Fibroblast of the aortic adventitia (primary cell): ENCODE measurements at places on chromosomes 6 and 20. TPM values are rescaled to one million over a fixed set of nuclear protein-coding genes. Genes with fewer than 3 reads are reported as not detected.

CST9L gene
- not detected in 2 replicates for total RNA-seq

SLC35D3 gene
- not detected in 2 replicates for total RNA-seq

CLVS2 gene
- not detected in 2 replicates for total RNA-seq

KCNS1 gene
- total RNA-seq: 0.18 TPM in 1 of 2 replicates, not detected in the other

MYLK4 gene
- 0.72 and 0.98 TPM in 2 replicates for total RNA-seq

BANF2 gene
- not detected in 2 replicates for total RNA-seq

IP6K3 gene
- not detected in 2 replicates for total RNA-seq

TPD52L1 gene
- total RNA-seq: 20.8 and 21.7 TPM in 2 replicates

CST11 gene
- total RNA-seq: not detected in 2 replicates

IPCEF1 gene
- 0.54 and 1.3 TPM in 2 replicates for total RNA-seq

OR2H1 gene
- not detected in 2 replicates for total RNA-seq

DNA sequence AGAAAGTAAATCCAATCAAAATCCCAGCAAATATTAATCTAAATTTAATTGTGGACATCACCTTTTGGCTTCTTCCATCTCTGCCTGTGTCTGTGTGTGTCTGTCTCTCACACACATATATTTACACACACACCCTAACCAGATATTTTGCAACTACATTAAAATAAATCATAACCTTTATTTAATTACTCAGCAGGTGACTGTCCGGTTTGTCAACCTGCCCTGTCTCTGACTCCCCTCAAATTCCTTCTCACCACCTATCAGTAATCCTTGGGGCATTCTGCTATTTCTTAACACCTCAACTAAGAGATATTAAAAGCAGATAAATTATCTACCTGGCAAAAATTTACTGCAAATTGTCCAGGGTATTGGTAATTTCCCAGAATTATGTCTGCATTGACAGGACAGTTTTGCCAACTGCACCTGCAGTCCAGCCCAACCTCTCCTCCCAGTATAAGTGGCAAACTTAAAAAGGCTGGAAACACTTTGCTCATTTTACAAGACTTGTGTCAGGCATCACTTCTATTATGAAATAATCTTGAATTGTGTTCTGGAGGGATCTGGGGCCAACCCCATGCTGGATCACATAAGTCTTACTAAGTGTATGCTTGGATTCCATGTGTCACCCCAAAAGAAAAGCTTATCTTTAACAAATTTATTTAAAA, 216.1 kb downstream of the GMDS start:
- DNase-seq: no peak

- peak; percentile 21 for DNase-seq
These were observed 10.8 kb downstream of the ASXL1 start for GRCh38 chr20:32368925-32369324.

- DNase-seq: peak; percentile 53
These were observed at the start of gene PRRC2A for GRCh38 chr6:31620586-31621319. Gene PRRC2A, plus strand, starts transcription at chr6:31620715. Its CDS starts 2,075 bp downstream, at chr6:31622790.

- DNase-seq: no peak
These were observed 241.9 kb downstream of the ADGB start for GRCh38 chr6:146840641-146841040.

DNA sequence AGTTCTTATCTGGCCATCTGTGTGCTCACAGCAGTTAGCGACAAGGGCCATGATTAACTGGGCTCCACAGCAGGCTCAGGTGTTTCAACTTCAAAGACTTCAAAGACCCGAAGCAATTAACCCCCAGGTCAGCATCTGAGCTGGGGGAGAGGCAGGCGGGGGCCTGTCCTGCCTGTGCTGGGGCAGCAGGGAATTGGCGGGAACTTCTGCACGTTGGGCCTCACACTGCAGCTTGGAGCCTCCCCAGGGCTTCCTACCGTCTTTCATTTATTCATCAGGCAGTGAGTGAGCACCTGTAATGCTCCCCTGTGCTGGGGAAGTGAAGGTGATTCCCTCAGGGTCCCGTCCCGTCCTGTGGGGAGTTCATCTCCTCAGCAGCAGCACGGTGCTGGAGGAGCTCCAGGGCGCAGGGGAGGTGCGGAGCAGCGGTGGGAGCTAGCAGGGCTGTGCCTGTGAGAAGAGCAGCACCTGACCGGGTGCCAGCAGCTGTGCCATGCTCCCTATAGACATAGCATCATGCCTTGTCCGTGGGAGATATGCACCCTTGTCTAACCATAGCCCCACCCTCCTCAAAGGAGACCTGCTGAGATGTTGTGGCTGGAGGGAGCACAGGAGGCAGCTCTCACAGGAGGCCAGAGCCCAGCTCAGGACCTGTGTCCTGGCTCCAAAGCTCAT, 51.8 kb upstream of the FRMD1 start:
- no peak for DNase-seq

DNA sequence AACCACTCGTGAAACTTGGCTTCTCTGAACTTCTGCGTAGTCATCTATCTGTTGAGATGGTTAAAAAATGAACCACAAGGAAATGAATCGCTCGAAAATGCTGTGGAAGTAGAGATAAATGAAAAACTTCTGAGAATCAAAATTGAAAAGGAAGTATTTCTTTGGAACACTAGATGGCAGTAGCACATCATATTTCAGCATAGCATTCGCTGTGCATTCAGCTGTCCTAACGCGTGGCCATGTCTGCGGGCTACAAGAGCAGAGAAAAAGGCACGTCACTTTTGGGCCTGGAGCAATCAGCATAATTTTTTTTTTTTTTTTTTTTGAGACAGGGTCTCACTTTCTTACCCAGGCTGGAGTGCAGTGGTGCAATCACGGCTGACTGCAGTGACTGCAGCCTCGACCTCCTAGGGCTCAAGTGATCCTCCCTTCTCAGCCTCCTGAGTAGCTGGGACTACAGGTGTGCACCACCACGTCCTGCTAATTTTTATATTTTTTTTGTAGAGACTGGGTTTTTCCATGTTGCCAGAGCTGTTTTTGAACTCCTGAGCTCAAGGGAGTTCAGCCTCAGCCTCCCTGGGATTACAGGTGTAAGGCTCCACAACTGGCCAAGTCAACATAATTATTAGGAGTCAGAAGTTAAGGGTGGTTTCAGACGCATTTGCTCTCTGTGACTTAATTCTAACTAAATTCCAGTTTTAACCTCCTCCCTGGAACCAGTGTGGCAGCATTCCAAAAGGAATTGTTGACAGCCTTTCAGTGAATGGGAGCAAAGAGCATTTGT, 8.8 kb upstream of the PERP start:
- peak; percentile 82 for DNase-seq

GRCh38 chr20:53382263-53382844, 211.3 kb downstream of the ZNF217 start:
- no peak for DNase-seq

- peak; percentile 27 for DNase-seq
These were observed 14.3 kb upstream of the FAM135A start for GRCh38 chr6:70398783-70399728.

DNA sequence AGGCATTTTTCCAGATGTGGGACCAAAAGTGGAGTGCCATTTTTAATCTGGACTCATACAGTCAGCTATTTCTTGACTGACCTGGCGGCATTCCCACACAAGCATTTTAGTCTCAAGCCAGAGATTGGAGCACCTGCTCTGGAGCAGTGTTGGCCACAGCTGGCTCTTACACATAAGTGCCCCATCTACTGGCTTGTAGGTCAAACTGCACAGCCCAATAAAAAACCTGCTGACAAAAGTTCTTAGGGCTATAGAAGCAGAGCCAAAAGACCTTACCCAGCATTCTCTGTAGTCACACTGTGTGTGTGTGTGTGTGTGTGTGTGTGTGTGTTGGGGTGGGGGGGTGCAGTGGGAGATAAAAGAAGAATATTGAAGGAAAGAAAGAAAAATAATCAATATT, 38.6 kb upstream of the SENP6 start:
- peak; percentile 24 for DNase-seq

- DNase-seq: no peak
These were observed 439.0 kb upstream of the JAG1 start for GRCh38 chr20:11112832-11113231.

DNA sequence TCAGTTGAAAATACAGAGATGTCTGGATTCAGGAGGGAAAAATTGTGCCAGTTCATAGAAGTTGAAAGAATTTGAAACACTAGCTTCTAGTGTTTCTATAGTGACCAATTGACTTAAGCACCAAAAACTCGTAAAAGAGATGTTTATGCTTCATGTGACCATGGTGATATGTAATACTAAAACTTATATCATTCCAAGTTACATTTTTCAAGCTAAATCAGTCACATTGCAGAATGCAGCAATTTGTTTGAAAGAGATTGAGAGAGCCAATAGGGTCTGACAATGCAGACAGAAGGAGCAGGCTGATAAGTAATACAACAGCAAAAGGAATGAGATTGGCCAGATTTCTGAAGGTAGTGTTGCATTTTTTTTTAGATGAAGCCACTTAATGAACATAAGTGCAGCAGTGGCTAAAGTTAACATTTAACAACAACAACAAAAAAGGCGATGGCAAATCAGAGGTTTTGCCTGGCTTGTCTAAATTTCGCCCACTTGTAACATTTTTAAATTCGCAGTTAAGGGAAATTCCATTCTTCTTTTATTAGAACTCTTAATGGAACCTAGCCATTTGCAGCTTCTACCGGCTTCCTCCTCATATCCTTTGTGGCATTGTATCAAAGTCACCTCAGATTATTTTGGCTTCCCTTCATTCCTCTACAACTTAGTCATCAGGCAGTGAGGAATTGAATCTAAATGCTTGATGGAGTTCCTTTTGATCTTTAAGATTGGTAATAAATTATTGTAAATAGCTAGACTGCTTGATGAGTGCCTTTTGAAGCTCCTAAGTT, 484.0 kb upstream of the SOX4 start:
- peak; percentile 85 for DNase-seq

DNA sequence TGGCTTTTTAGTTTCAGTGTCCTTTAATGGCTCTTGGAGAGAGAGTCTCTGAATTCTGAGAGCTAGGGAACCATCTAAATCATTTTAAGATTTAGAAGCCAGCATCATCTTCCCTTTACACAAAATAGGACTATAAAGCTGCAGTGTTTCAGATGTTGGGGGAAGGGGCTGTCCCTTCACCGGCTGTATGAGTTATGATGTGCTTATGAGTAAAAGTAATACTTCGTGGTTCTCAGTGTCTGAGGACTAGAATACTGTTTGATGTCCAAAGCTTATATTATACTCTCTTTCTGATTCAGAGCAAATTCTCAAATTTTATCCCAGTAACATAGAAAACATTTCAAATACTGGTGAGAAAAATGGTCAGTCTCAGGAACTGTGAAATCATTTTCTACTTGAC, 63.5 kb upstream of the FAM8A1 start:
- no peak for DNase-seq

DNA sequence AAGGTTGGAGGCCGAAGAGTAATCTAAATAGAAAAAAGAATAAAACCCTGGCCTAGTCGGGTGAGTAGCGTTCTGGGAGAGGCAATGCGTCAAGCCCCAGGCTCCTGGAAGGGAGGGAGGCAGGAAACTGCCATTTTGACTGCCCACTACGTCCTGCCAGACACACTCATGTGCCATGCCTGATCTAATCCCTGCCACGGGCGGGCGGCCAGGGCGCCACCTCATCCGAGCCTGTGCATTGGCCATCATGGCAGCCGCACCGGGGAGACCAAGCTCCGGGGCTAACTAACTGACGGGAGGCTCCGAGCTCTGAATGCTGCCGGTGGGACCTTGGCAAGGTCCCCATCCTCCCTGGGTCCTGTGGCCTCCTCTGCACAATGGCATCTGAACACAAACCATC, 68.8 kb downstream of the INSM1 start:
- DNase-seq: no peak

DNA sequence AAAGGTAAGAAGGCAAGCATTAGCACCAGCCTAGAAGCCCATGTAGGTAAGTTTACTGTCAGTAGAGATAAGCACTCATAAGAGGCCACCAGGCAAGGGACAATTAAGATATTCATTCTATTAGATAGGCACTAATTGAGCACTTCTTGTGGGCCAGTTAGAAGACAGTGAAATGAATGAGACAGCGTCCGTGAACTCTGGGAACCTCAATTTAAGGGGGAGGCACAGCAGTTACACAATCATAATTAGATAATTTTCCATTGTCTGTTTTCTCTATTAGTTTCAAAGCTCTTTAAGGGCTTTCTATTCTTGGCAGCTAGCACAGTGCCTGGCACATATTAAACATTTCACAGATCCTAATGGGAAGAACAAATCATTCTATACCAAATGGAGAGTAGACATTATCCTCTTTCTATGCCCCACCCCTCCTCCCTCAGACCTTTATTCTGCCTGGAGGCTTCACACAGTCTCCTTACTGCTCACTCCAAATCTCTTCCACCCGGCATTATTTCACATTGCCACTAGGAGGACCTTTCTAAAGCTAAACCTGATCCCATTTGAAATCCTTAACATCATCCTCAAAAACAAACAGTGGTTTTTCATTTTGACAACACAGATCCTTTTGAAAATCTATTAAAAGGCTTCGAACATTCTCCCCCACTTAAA, 529.6 kb downstream of the ADGRB3 start:
- DNase-seq: peak; percentile 0

DNA sequence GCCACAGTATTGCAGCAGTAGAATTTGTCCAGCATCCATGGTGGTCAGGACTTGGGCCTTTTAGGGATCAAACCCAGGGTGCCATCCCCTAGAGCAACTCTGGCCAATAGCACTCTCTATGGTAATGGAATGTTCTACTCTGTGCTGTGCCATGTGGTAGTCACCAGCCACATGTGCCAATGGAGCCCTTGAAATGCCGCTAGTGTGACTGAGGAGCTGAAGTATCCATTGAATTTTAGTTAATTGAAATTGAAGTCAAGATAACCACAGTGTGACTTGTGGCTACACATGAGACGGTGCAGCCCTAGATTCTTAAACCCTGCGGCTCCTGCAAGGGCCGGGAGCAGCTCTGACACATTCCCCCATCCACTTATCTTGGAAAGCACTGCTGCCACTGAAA, 54.6 kb downstream of the SLC2A10 start:
- no peak for DNase-seq

GRCh38 chr6:76984572-76984971, 478.7 kb downstream of the HTR1B start:
- DNase-seq: no peak

GRCh38 chr6:35724471-35724870, 12.4 kb upstream of the ARMC12 start:
- no peak for DNase-seq

DNA sequence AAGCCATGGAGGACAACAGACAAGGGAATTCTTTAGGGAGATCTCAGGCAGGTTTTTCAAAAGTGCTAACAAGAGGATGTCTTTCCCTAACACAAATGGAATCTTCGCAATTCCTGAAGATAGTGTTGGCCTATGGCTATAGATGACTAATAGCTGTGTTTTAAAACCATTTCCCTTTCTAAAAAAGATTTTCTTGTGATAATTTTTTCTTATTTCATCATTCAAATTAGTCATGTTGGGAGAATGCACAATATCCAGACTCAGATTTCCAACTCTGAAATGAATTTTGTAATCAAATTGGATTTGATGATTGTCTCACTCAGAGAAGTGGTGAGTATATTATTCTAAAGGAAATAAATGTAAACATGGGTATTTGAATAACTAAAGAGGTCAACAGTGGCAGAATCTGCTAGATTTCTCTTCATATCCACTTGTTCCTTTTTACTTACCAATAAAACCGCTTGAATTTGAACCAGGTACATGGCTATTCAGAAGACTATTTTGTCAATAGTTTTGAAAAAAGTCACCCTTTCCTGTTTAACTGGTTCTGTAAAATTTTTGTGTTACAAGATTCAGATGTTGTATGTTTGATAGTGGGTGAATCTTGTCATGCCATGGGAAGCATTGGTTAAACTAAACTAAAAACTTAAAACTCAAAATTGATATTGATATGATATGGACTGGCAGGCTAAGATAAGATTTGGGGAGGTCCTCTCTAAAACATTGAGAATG, 1223.7 kb upstream of the EYS start:
- DNase-seq: peak; percentile 41

- no peak for DNase-seq
These were observed 147.0 kb upstream of the PTPRK start for GRCh38 chr6:128667339-128667858.
